ENCODE measurements at places on chromosomes 11 and 22. TPM values are rescaled to one million over a fixed set of nuclear protein-coding genes. Genes with fewer than 3 reads are reported as not detected.

DNA sequence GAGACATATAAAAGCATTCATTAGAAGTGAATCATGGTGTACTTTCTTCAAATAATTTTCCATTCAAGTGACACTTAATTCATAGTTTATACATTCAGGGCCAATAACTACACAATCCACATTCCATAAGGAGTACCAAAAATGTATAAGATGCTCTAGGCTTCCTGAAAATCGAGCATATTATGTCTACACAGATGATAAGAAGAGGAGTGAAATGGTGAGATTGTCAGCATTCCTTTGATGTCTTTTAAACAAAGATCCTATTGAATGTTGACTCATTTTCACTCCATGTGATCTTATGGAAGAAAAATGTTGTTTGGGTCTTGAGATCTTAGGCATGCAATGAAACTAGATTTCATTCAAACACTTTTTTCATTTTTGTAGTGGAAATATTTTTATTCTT is 843.2 kb downstream of the KCNA4 start:
- no peaks in the 10 kb centered on the region for H3K36me3 ChIP-seq
- no peaks in the 10 kb centered on the region for H3K27me3 ChIP-seq
- no peak overlapping the region for H3K4me3 ChIP-seq
- no peak for DNase-seq
- H3K4me1 ChIP-seq: no peaks in the 10 kb centered on the region

DNA sequence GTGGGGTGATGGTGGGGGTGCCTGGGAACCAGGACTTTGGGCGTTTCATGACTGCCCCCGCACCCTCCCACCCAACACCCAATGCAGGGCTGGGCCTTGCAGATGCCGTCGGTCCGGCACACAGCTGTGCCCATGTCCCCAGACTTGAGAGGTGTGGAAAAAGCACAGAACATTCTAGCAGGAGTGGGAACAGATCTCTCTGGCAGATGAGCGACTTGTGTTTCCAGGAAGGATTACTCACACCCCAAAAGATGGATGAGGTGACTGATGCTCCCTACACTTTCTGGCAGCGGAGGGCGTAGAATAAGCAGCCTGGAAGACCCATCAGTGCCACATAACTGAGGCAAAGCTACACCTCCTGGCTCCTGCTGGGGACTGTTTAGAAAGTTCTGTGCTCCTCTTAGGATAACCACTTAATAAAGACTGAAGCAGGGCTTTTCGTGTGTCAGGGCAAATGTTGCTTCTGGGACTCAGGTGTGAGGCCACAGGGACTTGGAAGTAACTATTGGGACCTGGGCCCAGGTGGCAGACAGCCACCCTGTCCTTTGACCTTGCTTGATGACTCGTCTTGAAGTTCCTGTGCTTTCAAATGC is 24.2 kb downstream of the FBLN1 start:
- no peak for DNase-seq
- H3K4me3 ChIP-seq: no peak overlapping the region
- no peaks in the 10 kb centered on the region for H3K36me3 ChIP-seq
- H3K27ac ChIP-seq: no peak overlapping the region
- H3K4me1 ChIP-seq: peaks cover 4% of the 10 kb centered on the region

DNA sequence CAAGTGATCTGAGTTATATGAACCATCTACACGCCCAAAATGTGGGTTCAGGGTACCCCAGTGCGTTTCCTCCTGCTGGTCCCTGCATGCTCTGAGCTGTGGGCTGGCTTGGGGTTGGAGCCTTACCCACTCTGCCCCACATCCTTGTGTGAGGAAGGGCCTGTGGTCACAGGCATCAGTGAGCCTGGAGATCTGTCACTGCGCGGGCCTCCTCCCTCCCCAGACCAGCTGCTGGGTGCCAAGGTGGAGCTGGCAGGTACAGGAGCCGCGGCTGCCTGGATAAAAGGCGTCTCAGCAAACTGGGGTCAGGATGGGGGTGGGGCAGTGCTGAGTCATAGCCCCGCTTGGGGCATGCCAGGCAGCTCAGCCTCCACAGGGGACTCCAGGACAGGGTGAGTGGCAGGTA is 17.9 kb downstream of the GNAZ start:
- H3K4me1 ChIP-seq: no peaks in the 10 kb centered on the region
- DNase-seq: no peak
- no peaks in the 10 kb centered on the region for H3K27me3 ChIP-seq
- no peak overlapping the region for H3K27ac ChIP-seq

- peaks cover 46% of the 10 kb centered on the region for H3K4me1 ChIP-seq
- H3K27me3 ChIP-seq: no peaks in the 10 kb centered on the region
- peak; percentile 62 for DNase-seq
- H3K27ac ChIP-seq: peak within 1 kb of the TSS; percentile 14
- peak within 1 kb of the TSS; percentile 46 for H3K4me3 ChIP-seq
- no peaks in the 10 kb centered on the region for H3K36me3 ChIP-seq
Measured at GRCh38 chr11:76206327-76207081, at the start of gene WNT11. WNT11 (minus strand) TSS chr11:76206502; CDS start chr11:76206407, 95 bp downstream.

- H3K4me3 ChIP-seq: no peak overlapping the region
- no peaks in the 10 kb centered on the region for H3K36me3 ChIP-seq
- H3K27me3 ChIP-seq: no peaks in the 10 kb centered on the region
- no peak overlapping the region for H3K27ac ChIP-seq
- no peak for DNase-seq
Measured at GRCh38 chr11:6692128-6692527, 9.0 kb upstream of the MRPL17 start.

DNA sequence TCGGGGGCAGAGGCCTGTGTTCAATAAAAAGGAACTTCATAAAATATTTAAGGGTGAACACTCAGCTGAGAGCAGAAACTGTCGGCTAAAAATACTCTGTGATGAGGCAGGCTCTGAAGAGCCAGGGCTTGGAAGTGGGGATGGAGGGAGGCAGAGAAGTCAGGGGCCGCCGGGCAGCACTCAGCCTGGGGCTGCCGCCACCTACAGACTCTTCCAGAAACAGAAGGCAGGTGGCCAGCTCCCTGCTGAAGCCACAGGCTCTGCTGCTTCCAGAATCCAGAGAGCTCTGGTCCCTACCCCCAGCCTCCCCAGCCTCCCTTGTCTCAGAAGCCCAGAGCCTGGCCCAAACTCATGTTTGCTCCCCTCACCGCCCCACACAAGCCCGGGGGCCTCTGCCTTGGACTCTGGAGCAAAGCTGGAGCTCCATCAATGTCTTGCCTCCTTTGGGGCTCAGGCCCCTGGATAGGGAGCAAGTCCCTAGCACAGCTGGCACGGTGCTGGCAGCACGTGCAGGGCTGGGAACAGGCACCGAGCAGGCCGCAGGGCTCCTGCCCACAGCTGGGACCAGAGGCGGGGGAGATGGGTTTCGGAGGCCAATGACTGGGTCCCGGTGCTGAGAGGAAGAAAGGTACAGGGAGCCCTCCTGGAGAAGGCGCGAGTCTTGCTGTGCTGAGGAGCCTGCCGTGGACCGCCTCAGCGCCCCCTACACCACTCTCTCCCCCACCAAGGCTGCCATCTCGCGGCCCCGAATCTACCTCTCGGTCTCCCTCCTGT is 8.2 kb downstream of the LRFN4 start:
- H3K4me3 ChIP-seq: no peak overlapping the region
- no peaks in the 10 kb centered on the region for H3K4me1 ChIP-seq
- no peaks in the 10 kb centered on the region for H3K27me3 ChIP-seq
- DNase-seq: no peak

- DNase-seq: no peak
- no peak overlapping the region for H3K27ac ChIP-seq
- H3K4me3 ChIP-seq: no peak overlapping the region
- H3K4me1 ChIP-seq: no peaks in the 10 kb centered on the region
Measured at GRCh38 chr11:13745165-13745564, 76.7 kb downstream of the FAR1 start.

DNA sequence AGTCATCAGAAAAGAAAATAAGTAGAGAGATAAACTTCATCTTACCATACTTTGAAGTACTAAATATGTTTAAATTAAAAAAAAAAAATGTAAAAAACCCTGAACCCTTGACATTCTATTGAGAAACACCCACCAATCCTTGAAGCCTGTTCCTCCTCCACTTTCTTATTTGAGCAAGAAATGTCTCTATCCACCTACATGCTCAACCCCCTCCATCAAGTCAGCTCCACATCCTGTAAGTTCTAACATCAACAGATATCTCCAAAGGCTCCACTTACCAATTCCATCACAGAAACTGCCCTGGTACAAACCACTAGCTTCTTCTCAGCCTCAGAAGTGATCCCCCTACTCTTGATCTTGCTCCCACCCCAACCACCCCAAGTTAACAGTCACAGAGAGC is 32.5 kb upstream of the FAT3 start:
- no peaks in the 10 kb centered on the region for H3K27me3 ChIP-seq
- H3K27ac ChIP-seq: no peak overlapping the region
- no peak overlapping the region for H3K4me3 ChIP-seq
- no peaks in the 10 kb centered on the region for H3K4me1 ChIP-seq
- no peak for DNase-seq
- H3K36me3 ChIP-seq: no peaks in the 10 kb centered on the region

GRCh38 chr11:58059007-58059350 is 28.2 kb downstream of the OR6Q1 start:
- no peak for DNase-seq
- no peaks in the 10 kb centered on the region for H3K36me3 ChIP-seq
- H3K27ac ChIP-seq: no peak overlapping the region
- H3K27me3 ChIP-seq: no peaks in the 10 kb centered on the region

DNA sequence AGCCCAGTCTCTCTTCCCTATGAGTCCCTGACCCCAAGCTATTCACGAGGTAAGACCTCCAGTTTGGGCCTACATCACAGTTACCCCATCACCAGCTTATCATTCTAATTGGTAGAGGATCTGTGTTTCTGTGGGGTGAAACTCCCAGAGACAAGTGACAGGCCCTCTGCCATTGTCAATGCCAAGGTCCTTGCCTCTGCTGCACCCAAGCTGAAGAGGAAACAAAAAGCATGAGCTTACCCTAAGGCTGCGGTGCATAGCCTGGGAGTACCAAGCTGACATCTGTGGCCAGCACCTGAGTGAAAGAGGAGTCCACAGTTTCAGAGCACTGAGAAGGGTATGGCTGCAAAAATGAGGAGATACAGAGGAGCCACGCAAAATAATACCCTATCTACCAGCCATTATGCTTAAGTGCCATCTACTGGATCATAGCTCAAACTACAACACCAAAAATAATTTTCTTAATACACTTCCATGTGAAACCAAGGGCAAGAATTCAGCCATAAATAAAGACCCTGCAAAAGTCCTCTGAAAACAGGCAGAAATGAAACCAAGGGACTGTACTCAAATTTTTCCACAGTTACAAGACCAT is 62.3 kb upstream of the ANO5 start:
- no peak for DNase-seq
- no peak overlapping the region for H3K27ac ChIP-seq
- H3K36me3 ChIP-seq: no peaks in the 10 kb centered on the region
- H3K27me3 ChIP-seq: no peaks in the 10 kb centered on the region
- no peaks in the 10 kb centered on the region for H3K4me1 ChIP-seq

DNA sequence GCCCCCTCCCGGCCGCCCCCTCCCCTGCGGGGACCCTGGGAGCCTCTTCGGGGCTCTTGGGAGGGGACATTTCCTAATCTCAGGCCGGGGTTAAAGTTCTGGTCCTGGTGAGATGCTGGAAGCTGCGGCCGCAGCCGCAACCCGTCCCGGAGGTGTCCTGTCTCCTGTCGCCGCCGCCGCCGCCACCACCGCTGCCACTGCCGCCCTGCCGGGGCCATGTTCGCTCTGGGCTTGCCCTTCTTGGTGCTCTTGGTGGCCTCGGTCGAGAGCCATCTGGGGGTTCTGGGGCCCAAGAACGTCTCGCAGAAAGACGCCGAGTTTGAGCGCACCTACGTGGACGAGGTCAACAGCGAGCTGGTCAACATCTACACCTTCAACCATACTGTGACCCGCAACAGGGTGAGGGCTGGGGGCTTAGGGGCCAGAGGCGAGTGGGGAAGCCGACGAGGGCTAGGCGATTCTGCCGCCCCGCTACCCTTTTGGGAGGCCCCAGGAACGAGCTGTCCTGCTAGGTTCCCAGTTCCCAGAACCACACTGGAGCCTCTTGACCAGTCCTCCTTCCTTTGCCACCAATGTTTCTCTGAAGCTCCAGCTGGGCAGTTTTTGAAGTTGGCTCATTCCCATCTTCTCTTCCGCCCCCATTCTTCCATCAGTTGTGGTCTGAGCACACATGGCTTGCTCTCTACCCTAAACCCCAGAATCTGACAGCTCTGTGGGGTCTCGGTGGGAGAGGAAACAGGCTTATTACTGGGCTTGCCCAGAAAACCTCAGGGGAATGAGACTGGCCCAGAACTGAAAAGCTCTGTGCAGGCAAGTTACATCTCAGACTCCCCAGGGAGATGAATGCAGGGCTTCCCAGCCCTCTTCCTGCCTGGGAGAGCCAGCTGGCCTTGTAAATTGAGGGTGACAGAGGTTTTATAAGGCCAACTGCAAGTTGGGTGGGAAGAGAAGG is 781 bp downstream of the SIDT2 start:
- peaks cover 48% of the 10 kb centered on the region for H3K4me1 ChIP-seq
- peak; percentile 52 for DNase-seq
- H3K27ac ChIP-seq: peak overlapping the region; percentile 94
- H3K27me3 ChIP-seq: no peaks in the 10 kb centered on the region
- H3K36me3 ChIP-seq: peaks cover 5% of the 10 kb centered on the region
- peak overlapping the region; percentile 71 for H3K4me3 ChIP-seq

- H3K36me3 ChIP-seq: no peaks in the 10 kb centered on the region
- no peaks in the 10 kb centered on the region for H3K27me3 ChIP-seq
- DNase-seq: no peak
- no peaks in the 10 kb centered on the region for H3K4me1 ChIP-seq
- H3K27ac ChIP-seq: no peak overlapping the region
- H3K4me3 ChIP-seq: no peak overlapping the region
Measured at GRCh38 chr22:48860557-48860956, 967.1 kb downstream of the BRD1 start.

DNA sequence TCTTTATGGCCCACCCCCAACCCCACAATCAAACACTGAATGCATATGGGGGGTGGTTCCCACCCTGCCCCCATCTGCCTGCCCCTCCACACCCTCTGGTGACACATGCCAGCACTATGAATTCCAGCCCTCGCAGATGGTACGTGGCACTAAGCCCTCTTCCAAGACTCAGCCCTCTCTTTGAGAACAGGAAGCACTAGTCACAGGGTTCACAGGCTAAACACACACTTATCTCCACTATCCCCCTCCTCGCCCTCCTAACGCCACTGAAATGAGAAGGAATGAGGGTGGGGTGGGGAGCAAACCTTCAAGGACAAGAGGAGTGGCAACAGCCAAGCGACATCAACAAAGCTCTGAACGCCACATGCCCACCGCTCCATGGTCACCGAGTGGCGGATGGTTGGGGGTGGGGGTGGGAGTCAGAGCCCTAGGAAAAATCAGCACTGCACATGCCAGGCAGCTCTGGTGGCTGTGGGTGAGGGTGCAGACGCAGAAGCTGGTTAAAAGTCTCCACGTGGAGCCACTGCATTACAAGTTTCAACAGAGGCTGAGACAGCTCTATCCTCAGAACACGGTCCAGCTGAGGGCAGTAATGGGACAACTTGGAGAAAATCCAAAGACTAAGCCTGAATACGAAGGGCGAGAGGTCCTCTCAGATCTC is 33.6 kb downstream of the TMEM184B start:
- DNase-seq: peak; percentile 78
- no peaks in the 10 kb centered on the region for H3K27me3 ChIP-seq
- no peak overlapping the region for H3K4me3 ChIP-seq

- no peak overlapping the region for H3K27ac ChIP-seq
- H3K4me1 ChIP-seq: no peaks in the 10 kb centered on the region
- DNase-seq: no peak
- no peak overlapping the region for H3K4me3 ChIP-seq
- no peaks in the 10 kb centered on the region for H3K36me3 ChIP-seq
- H3K27me3 ChIP-seq: no peaks in the 10 kb centered on the region
Measured at GRCh38 chr22:43776081-43776670, 35.9 kb downstream of the EFCAB6 start.

Gene CREB3L1
- 2.8 TPM for total RNA-seq

Gene PRPF19
- 53.3 TPM for total RNA-seq

Gene RFPL1
- not detected for total RNA-seq

Gene PATE2
- total RNA-seq: not detected

Gene NXPE2
- total RNA-seq: not detected

Gene RASD2
- 0.63 TPM for total RNA-seq

Gene TRIM6
- total RNA-seq: 9.5 TPM

All from thyroid gland (tissue), 4 donors.